ENCODE measurements at places on chromosomes 16 and 17.

GRCh38 chr16:82056550-82056896, 21.5 kb downstream of the HSD17B2 start:
- no peak for DNase-seq

DNA sequence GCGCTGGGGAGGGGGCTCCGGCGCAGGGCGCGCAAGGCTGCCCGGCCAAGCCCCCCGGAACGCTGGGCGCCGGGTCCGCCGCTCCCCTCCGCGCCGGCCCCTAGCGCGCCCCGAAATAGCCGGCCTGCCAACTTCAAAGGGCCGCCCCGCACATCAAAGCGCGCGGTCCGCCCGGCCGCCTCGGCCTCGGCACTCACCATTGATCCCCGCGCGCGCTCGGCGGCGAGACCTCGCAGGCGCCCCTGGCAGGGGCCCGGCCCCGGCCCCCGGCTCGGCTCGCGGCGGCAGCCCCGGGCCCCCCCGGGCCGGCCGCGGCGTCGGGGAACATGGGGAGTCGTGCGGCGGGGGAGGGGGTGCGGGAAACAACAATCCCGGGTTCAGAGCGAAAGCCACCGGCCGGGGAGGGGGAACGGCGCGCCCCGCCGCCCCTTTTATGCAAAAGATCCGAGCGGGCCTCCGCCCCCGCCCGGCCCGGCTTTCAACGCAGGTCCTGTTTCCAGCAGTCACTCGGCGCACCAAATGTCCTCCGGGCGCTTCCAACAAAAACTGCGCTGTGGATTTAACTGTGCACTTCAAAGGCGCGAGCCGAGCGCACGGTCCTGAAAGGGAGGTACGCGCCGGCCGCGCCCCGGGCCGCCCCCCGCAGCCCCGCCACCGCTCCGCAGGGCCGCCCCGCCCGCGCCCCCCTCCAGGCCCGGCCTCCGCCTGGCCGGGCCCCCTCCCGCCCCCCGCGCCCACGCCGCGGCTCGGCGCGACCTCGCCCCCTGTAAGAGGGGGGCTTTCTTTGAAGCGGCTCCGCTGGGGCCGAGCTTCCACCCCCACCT, 608 bp downstream of the AXIN2 start:
- peak; percentile 77 for DNase-seq

DNA sequence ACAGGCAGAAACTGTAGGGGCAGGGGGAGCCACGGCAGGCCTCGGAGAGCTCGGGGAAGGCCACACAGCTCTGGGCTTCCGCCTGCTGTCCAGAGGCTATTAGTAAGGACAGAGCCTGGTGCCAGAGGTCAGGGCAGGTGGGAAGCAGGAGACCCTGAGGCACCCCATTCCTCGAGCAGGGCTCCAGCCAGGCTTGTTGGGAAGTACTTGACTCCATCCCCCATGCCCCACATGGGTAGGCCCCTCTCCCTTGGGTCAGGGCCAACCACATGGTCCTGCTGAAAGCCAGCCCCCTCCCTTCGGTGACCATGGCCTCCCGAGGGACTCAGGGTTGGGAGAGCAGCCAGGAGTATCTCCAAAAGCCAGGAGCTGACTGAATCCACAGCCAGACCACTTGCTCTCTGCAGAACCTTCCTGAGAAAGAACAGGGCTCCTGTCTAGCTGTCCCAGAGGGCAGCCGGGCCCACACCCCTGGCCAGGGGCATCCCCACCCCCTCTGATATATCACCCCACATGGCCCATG, 17.4 kb upstream of the MPRIP start:
- no peak for DNase-seq

DNA sequence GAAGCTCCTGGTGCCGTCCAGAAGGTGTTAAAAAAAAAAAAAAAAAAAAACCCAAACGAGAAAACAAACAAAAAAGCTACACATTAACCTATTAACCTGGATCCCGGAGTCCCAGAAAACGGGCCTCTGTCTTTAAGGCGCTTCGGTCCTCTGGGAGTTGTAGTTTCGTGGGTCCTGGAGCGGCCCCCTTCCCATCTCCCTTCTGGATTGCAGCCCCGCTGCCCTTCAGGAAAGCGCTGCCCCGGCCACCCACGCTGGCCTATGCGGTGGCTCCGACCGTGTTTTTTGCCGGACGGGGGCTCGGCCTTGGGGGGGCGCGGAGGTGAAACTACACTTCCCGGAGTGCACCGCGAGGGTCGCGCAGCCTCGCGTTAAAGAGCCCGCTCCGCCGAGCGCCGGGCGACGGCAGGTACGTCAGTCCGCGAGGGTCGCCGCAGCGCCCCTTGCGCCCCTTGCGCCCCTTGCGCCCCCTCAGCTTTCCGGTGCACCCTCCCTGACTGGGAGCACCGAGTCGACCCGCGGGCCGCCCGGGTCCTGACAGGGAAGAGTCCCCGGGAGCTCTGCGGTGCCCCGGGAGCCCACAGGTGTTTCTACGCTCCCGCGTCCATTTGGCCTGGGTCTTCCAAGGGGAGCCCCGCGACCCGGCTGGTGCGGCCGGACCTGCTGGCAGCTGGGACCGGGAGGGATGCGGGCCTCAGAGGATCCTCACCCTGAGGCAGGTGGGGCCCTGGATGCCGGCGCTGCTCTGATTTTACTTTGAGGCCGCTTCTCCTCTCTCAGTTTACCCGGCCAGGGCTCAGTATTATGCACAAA, at the start of gene FCSK:
Gene FCSK, plus strand, starts transcription at position 374 of the 813 bp plus-strand sequence. CDS start 8,596 bp downstream, outside the sequence.
- DNase-seq = peak; percentile 71

- no peak for DNase-seq
Measured at GRCh38 chr16:10141671-10142070, 40.6 kb downstream of the GRIN2A start.

- DNase-seq = no peak
Measured at GRCh38 chr16:19102187-19102872, 11.4 kb upstream of the ITPRIPL2 start.

DNA sequence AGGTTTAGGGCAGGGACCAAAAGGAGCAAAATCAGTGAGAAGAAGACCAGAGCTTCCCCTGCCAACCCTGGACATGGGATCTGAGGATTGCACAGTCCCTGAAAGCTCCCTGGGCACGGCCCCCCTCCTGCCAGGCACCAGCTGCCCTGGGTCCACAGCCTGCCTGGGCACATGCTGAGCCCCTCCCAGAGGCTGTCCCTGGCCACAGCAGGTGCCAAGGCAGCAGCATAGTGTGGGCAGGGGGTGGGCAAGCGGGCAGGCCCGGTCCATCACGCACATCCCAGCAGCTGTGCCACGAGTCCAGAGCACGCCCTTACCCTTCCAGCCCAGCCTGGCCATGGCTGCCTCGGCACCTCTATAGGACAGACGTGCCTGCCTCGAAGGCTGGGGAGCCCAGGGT, 12.7 kb downstream of the SCN4A start:
- DNase-seq = no peak

GRCh38 chr17:5127910-5128309, 12.1 kb downstream of the USP6 start:
- no peak for DNase-seq

GRCh38 chr17:75774991-75775668, 9.5 kb upstream of the UNK start:
- peak; percentile 46 for DNase-seq

- no peak for DNase-seq
Measured at GRCh38 chr17:67165201-67165600, 79.8 kb downstream of the HELZ start.

DNA sequence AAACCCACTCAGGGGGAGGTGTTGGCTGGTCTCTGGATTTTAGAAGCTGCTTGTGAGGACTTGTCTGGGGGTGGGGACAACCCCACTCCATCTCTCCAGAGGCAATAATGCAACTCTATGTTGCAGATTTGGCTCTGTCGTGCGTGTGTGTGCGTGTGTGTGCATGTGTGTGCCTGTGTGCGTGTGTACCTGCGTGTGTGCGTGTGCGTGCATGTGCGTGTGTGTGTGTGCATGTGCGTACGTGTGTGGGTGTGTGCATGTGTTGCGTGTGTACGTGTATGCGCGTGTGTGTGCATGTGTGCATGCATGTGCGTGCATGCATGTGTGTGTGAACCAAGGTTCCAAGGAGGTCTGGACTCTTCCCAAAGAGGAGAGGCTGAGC, 120.4 kb upstream of the LHX1 start:
- DNase-seq = no peak

DNA sequence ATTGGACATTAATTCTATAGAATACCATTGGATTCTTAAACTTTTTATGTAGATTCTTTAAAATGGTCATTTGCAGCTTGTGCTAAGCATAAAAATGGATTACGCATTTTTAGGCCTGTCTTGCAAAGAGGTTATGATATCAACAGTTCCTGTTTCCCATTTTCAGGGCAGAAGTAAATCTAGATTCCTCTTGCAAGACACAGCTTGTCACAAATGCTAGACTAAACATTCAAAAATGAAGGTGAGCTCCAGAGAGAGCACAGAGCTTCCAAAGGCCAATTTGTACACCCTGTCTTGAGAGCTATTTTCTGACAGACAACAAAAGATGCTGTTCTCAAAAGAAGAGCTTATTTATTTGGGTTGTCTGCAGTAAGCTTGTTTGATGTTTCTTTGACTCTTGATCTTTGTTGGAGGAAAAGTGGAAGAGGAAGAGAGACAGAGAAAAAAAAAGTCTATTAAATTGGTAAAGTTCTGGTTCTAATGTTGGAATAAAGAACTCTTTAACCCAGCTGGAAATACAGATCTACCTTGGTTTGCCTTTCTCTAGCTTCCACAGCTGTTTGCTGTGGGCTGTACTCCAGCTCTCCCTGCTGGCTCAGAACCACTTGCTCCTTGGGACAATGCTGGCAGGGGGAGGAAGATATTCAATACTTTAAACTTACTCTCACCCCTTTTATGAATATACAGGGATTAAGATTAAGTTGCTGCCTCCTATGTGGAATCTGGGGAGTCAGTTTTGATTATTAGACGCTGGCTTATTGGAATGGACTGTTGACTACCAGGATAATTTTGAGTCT, 651.8 kb downstream of the CDH11 start:
- DNase-seq = no peak

- DNase-seq = no peak
Measured at GRCh38 chr16:89135166-89135565, 36.4 kb upstream of the CDH15 start.

GRCh38 chr17:41416479-41416878, 7.9 kb downstream of the KRT37 start:
- no peak for DNase-seq

GRCh38 chr16:70706948-70707465, 21.2 kb upstream of the MTSS2 start:
- no peak for DNase-seq

DNA sequence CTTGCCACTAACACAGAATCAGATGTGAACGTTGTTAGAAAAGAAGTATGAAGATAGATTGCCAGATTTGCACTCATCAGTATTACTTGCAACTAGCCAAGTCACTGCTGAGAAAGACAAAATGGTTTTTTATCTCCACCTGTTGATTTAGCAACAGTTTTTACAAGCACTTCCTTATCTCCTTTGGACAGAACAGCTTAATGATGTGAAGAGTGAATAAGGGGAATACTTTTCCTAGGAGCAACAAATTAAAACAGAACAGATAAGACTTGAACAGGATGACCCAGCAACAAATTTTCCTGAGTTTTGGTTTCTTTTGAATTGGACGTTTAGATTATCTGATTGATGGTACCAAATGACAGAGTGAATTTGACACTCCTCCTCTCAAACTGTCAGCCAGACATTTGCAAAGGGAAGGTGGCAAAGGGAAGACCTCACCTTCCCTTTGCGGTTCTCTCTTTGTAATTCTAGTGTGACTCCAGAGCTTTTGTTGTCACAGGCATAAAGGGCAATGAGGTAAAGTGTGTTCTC, 130.6 kb downstream of the NLK start:
- DNase-seq = no peak

GRCh38 chr16:23059433-23059832, 89.8 kb downstream of the USP31 start:
- no peak for DNase-seq

- DNase-seq = no peak
Measured at GRCh38 chr17:38464723-38465390, 36.6 kb downstream of the ARHGAP23 start.

DNA sequence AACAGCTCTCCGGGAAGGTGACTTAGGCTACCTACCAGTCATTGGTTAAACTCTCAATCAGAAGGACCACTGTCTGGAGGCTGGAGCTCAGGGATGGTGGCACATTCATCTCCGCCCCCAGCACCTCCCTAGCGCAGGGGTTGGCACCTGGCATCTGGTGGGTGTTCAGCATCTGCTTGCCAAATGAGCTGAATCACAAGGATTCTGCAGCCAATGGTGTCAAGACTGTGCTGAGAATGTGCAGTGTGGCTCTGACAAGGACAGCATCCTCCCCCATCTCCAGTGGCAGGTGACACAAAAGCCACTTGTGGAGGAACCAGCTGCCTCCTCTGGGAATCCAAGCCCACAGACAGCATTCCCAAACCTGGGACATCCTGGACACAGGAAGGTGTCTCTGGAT, 35.2 kb downstream of the PLXDC1 start:
- DNase-seq = no peak

- DNase-seq = no peak
Measured at GRCh38 chr16:11539641-11540050, 47.1 kb downstream of the LITAF start.

DNA sequence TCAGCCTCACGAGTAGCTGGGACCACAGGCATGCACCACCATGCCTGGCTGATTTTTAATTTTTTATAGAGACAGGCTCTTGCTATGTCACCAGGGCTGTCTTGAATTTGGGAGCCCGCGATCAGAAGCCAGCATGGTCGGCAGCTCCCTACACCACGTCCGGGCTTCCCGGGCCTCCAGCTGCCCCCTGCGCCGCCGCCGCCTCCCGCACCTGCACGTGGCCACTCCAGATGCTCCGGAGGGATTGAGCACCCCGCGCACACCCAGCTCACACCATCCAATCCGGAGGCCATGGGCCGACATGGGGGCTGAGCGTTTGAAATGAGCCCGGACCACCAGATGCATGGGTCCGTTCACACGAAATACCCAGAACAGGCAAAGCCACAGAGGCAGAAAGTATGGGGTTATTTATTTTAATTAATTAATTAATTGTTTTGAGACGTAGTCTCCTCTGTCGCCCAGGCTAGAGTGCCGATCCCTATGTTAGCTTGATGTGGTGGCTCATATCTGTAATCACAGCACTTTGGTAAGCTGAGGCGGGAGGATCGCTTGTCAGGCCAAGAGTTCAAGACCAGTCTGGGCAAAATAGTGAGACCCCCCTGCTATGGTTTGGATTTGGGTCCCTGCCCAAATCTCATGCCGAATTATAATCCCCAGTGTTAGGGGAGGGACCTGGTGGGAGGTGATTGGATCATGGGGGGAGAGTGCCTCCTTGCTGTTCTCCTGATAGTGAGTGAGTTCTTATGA, 17.1 kb upstream of the PDXDC1 start:
- no peak for DNase-seq

DNA sequence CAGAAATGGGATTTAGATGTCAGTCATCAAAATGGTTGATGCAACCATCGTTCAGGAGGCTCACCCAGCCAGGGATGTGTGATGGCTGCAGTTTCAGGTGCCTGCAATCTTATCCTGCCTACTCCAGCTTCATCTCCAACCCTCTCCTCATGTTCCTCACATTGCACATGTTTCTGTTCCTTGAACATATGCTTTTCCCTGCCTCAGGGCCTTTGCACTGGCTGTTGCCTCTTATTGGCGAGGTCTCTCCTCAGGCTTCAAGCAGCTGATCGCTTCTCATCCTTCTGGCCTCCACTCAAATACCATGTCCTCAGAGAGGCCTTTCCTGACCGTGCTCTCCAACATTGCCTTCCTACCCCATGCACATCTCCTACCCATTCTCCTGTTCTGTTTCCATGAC, 24.6 kb downstream of the ARSG start:
- no peak for DNase-seq

Measured in CD4-positive, alpha-beta T cell treated with Interleukin-17A for 1 hour (primary cell).